IPS DF 6.9 (cell line): ENCODE measurements at places on chromosomes 4 and X.

DNA sequence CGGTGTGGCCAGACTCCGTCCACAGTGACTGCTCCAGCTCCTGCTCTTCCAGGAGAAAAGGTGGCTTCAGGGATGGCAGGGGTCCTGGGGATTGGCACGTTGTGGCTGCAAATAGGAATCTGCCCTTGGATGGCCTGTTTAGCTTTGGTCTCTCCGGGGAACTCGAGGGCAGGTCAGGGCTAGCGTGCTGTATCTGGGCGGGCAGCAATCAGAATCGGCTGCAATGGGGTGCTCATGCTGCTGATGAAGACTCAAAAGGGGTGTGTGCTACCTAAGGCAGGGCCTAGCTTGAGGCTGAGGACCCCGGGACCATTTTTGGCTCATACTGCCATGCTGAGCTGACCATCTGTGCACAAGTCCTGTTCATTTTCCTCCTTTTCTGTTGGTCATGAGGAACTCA, 51.3 kb downstream of the RGS12 start:
- no peak for DNase-seq

- DNase-seq: no peak
Observed at GRCh38 chrX:107775000-107775733, 420 bp downstream of the TSC22D3 start.

DNA sequence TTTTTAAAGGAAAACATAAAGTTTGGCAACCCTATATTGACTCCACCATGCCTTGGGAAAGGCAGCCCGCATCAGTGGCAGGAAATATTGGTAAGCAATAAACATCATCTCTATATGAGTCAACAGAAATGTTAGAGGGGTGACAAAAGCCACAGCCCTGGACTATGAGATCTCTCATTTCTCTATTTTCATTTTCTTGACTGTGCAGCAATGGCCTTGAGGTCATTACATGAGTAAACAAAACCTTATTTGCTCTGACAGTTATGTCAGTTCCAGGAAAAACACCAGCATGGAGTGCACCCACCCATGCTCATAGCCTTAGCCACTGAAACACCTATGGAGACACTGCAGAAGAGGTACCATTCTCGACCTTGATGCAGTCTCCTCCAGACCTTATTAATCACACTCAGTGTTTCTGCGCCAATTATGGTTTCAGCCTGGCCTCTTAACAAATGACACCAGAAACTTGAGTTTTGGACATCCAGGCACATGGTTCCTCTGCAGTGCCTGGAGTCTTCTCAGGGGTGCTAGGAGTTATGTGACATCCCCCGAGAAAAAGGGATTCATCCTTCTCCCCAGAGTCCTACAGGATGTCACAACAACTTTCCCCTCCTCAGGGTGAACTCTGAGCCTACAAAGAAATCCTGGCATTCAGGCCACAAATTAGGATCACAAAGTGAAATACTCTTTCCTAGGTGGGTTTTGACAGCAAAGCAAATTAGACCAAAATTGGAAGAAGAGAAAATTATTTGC, 16.0 kb upstream of the HPGD start:
- DNase-seq: no peak

DNA sequence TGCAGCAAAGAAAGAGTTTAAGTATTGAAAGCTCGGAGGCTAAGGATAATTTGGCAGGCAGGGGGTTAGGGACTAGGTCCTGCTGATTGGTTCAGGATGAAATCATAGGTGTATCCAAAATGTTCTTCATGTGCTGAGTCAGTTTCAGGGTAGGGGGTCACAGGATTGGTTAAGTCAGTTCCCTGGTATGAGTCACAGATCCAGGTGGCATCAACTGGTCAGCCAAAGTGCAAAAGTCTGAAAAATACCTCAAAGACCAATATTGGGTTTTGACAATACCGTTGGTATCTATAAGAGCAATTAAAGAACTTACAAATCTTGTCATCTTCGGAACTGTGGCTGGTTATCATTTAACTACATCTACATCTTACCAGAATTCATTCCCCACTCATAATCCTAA, 25.6 kb upstream of the PRDM8 start:
- no peak for DNase-seq

DNA sequence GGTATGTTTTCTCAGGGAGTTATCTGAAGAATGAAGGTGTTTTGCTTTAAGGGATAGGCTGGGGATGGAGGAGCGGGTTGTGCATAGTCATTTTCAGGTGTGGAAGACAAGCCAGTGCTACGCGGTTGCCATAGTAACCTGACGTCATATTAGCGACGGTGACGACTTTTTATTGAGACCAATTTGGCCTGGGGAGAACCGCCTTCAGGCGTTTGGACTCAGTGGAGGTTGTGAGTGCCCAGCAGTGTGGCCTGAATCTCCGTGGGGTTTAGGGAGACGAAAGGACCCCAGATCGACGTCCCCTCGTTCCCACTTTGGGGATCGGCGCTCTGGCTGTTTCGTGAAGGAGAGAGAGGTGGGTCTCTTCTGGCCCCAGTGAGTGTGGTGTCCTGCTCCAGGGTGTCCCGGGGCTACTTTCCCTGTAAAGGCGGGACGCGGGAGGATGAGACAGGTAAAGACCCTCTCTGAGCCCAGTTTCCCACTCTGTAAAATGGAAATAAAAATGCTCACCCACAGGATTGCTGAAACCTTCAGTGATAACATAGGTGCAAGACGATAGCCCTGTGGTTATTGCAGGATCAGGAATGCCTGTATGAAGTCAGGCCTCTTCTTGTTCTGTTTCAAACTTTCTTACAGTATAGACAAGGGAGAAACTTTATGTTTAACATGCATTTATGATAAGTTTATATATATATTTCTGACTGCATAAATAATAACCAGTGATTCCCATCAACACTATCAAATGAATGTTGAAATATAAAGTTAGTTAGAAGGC, 48.6 kb downstream of the GPRASP3 start:
- DNase-seq: peak; percentile 60

GRCh38 chrX:39891781-39892180, 206.0 kb downstream of the BCOR start:
- no peak for DNase-seq

- no peak for DNase-seq
Observed at GRCh38 chr4:116400480-116400879, 684.9 kb downstream of the TRAM1L1 start.

- DNase-seq: no peak
Observed at GRCh38 chrX:8672176-8672575, 59.8 kb downstream of the ANOS1 start.

DNA sequence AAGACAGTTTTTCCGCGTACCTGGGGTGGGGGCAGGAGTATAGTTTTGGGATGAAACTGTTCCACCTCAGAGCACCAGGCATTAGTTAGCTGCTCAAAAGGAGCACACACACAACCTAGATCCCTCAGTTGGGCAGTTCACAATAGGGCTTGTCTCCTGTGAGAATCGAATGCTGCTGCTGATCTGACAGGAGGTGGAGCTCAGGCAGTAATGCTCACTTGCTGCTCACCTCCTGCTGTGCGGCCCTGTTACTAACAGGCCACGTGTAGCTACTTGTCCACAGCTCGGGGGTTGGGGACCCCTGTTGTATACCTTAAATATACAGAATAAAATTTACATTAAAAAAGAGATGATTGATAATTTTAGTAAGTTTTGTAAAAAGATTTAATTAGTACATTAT, 191.5 kb downstream of the SLC7A11 start:
- no peak for DNase-seq

DNA sequence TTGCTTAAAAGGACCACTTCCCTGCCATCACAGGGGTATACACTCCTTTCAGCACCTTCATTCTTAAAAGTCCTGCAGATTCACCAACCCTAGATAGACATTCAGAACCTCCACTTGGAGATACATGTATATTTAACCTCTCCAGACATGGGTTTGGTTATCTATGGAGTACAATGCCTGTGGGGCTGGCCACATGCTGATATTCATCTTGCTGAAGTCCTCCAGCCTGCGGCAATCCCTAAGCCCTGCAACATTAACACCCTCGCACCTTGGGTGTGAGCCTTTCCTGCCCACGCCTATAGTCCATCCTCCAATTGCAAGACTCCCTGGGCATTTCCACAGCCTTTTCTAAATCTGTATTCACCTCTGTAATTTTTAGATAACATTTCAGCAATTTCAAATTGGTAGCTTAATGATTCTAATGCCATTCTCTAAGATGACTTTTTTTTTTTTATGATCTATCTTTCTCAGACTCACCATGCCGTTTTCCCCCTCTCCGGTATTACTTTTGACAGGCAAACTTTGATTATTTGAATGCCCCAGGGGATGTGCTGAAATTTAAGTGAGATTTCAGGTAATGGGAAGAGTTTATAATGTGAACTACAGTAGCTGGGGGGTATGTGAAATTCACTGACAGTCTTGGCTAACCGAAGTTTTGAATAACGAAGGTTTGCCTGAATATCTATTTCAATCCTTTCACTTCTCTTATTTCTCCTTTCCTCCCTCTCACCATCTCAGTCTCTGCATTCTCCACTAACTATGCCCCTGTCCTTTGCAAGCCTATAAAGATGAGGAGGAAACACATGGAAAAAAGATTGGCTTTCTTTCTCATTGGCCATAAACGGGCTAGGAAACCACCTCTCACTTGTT, 24.1 kb downstream of the CCDC149 start:
- no peak for DNase-seq

GRCh38 chr4:7968262-7968896, 28.7 kb upstream of the AFAP1 start:
- DNase-seq: no peak

DNA sequence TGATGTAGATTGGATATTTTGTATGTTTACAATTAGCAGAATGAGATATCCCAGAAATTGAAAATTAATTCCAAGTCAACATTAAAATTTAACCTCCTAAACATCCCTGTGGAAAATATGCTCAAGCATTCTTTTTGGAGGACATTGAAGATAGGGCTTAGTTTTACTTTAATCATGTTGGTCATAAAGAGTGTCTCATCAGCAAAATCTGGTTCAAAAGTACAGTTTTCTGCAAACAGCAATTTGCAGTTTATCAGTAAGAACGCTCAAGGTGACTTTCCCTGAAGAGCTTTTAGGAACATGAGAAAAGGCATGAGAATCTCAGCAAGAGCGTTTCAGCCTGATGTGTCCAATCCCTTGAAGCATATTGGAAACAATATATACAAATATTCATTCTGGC, 889.8 kb downstream of the CENPC start:
- DNase-seq: no peak

GRCh38 chr4:93772858-93773257, 55.7 kb upstream of the ATOH1 start:
- no peak for DNase-seq

- no peak for DNase-seq
Observed at GRCh38 chr4:180434131-180434895, 1808.9 kb upstream of the TENM3 start.

- DNase-seq: no peak
Observed at GRCh38 chrX:16022580-16023200, 100.7 kb upstream of the GRPR start.

DNA sequence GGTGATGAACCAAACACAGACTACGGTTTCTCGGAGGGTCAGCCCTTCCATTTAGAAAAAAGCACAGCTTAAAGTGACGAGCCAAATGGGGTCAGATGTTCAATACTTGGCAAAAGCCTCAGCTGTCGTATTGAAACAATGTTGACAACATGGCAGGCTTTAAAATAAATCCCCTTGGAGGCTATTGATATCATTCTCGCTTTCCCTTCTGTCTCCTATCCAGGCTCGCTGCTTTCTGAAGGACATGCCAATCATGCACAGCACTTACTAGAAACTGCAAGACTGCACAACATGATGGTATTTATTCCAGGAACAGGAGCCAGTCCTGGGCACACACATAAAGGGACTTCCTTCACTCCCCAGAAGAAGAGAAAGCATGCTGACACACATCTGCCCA, 137.9 kb downstream of the SLC7A11 start:
- DNase-seq: no peak

GRCh38 chr4:3416821-3417221, 24.9 kb upstream of the HGFAC start:
- no peak for DNase-seq

- DNase-seq: no peak
Observed at GRCh38 chr4:91488946-91489345, 814.8 kb upstream of the GRID2 start.

- DNase-seq: no peak
Observed at GRCh38 chrX:55874807-55875206, 157.3 kb downstream of the RRAGB start.

GRCh38 chr4:150367326-150367725, 214.6 kb upstream of the MAB21L2 start:
- DNase-seq: peak; percentile 45

DNA sequence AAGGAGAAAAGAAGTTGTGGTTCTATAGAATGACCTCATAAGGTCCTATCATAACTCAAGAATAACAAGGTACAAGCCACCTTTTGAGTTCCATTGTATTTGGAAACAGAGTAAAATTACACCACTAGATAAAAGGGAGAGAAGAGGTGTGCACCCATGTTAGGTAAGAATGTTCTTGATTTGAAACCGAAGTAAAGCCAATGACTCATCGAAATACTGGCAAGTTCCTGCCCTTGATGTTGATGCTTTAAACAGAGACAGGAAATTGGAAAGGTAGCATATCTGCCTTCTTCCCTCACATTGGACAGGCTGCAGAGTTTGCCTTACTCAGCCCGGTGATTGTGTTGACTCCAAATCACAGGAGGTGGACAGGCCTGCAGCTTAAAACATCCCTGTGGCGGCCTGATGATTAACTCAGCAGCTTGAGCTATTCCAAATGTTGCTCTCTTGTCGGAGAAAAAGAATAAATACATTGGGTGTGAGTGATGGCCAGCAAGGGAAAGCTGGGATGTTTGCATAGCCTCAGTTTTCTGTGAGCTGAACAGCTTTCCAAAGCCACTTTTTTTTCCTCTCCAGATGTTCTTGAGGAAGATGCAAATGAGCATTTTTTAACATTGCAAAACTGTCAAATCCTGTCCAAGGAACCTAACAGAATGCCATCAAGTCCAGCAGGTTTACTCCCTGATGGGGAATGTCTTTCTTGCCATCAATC, 321.1 kb downstream of the NKX6-1 start:
- DNase-seq: no peak

DNA sequence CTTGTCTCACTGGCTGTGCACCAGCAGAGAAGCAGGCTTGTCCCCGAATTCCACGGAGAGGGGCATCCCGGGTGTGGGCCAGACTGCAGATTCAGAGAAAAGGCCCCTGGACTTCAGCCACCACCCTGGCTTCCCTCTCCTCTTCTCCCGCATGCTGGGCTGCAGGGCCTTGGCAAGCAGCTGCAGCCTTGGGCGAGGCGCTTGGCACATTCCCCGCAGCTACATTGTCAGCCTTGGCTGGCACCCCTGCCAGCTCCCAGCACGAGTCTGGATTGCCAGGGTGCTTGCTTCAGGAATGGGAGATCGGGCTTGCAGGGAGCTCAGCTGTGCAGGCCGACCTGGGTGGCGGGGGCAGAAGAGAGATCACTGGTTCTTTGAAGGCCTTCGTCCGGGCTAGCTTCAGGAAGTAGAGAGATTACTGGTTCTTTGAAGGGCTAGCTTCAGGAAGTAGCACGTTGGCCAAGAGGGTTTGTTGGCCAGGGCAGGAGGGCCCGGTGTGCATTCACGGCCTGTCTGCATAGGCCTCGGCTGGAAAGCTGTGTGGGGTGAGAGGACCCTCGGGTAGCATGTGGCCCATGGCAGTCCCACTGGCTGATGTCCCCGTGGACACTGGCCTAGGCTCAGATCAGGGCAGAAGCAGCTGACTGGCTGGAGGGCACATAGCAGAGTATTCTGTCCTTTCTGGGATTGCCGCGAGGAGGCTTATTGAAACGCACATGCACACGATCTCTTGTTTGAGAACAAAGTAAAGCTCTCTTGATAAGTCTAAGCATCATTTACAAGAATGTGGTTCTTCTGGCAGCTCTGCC, 2.7 kb downstream of the ABCD1 start:
- no peak for DNase-seq
